ENCODE measurements at places on chromosomes 7 and 10.

- no peak for DNase-seq
Measured at GRCh38 chr7:95996174-95996573, 223.8 kb downstream of the DYNC1I1 start.

GRCh38 chr10:131203456-131204357 is 107.8 kb downstream of the TCERG1L start:
- DNase-seq, result no peak

DNA sequence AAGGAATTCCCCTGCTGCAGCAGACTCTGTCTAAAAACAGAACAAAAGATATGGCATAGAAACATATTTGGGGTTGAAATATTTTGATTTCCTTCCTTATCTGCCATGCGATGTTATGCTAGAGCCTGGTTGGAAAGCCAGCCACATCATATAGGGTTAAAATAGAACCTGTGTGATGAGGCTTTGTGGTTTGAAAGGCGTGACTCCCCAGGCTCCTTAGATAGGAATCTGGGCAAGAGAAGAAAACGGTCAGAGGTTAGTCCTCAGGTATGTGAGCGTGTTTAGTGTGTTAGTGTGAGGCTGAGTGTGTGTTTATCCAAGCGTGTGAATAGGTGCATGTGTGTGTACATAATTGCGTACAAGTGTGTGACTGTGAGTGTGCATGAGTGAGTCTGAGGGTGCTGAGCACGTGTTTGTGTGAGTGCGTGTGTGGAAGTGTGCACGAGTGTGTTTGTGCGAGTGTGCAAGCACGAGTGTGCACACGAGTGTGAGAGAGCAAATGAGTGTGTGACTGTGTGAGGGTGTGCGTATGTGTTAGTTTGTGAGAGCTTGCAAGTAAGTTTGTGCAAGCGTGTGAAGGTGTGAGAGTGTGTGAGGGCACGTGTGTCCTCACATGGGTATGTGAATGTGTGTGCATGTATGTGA is 79.9 kb downstream of the COL26A1 start:
- no peak for DNase-seq

DNA sequence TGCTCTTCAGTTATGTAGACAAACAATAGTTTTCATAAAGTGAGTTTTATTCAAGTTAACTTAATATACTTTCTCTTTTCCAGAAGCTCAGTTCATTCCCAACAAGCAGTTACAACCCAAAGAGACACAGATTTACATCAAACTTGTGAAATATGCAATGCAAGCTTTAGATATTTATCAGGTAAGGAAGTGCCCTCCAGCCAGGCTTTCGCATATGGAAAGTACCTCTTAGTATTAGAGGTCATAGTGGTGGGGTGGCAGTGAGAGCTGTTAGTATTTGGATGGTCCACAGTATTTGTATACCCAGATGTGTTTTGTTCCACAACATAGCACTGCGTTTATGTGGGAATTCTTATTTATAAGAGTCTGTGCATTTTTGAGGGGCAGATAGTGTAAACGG is 32.1 kb downstream of the TRRAP start:
- DNase-seq, result no peak

DNA sequence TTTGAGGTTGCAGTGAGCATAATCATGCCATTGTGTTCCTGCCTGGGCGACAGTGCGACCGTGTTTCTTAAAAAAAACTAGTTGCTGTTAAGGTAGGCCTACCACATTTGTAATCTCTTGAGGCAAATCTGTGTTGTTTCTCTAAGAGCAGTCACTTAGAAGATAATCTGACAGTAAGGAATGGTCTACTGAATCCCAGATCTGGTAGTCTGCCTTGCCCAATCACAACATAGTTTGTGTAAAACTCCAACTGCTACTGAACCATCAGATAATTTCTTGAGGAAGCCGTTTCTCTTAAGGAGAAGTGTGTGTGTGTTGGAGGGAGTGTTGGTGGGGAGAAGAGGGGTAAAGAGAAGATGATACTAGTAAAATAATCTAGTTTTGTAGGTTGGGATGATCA is 5.0 kb downstream of the NRF1 start:
- DNase-seq, result no peak

GRCh38 chr7:153193144-153193595 is 433.6 kb downstream of the ACTR3B start:
- no peak for DNase-seq

GRCh38 chr10:106384496-106384895 is 780.0 kb downstream of the SORCS1 start:
- no peak for DNase-seq

- no peak for DNase-seq
Measured at GRCh38 chr7:113800826-113801225, 118.0 kb downstream of the PPP1R3A start.

DNA sequence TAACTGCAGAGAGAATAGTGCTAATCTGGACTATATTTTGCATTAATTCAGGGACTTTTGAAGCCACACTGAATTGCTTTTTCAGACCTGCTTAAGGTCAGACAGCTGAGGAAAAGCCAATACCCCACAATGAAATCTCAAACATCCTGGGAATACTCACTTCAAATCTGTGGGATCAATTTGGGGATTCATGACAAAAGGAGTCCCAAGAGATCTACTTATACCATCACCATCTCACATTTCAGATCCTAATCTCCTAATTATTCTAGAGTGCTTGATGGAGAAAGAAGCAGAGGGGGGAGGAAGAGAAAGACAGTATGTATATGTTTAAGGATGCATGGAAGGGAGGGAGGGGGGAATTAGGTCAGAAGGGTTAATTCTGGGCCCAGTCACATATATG is 202.2 kb downstream of the CACNA2D1 start:
- no peak for DNase-seq

GRCh38 chr10:8640301-8640700 is 585.8 kb downstream of the GATA3 start:
- no peak for DNase-seq
